ENCODE measurements at places on chromosomes 12 and 14. TPM values are rescaled to one million over a fixed set of nuclear protein-coding genes. Genes with fewer than 3 reads are reported as not detected.
A peak's percentile ranks its signal among the peaks of the same experiment; 100 is the strongest.

DNA sequence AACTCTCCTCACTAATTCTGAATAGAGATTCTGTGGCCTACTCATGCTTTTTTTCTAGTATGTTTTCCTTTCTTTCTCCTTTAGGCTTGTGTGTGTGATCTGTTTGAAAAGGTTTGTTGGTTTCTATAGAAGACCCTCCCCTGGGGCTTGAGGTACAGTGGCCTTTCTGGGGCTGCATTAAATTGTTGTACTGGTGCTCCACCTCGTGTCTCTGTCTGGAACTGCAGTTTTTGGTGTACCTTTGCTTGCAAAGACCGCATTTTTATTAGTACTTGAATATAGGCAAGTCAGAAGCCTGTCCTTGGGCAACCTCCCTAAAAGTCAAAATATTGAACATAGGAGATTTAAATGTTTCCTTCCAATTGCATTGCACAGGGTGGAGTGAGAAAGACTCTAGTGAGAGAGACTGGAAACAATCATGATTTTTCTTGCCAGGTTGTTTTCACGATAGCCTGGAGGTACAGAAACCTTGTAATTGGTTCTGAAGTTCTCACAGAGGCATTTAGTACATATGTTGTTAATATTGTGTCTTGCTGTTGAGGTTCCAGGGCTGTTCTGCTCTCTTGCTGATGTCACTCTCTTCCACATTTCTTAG, 39.0 kb downstream of the SLCO1B1 start:
- no peak overlapping the region for H3K4me3 ChIP-seq
- no peaks in the 10 kb centered on the region for H3K27me3 ChIP-seq
- no peak for DNase-seq

DNA sequence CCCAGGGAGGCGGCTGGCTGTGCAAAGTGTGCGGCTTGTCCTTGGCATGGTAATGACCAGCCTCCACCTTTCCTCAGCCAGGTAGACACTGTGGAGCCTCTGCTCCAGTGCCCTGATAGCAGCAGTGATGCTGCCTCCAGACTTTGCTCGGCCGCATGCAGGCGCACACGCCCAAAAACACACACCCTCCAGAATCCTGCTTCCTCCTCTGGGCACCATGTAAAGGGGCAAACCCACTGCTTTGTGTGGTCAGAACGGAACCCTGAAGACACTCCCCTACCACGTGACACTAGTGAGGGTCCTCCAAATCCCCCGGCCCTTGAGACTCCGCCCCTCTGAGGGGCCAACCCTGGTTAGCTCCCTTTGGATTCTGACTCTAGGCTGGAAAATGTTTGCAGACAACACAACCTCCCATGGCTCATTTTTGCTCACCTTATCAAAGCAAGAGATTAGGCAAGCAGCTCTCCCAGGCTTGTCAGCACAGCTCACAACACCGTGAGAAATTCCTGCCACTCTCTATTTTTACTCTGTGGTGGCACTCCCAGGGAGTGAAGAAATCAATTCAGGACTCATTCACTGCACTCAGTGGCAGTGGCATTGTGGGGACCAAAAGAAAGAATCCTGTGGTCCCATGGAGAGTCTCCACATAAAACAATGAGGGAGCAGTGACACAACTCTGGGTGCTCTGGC, 4.5 kb downstream of the KRT77 start:
- H3K4me3 ChIP-seq = no peak overlapping the region
- H3K4me1 ChIP-seq = no peaks in the 10 kb centered on the region
- no peak for DNase-seq

DNA sequence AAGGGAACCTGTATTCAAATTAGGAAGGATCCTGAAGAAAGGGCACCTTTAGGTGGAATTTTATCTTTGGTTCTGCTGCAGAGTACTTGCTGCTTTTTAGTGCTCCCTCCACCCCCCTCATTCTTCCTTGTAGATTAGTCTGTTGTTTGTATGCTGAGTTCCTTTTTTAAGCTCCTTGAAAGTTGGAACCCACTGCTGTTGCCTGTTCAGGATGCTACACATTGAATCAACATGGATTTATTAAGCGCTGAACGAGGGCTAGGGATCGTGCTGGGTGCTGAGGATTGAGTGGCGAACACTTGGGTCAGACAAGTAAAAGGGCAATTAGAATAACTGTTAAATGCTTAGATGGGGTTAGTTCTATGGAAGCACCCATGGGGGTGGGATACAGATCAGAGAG, 884 bp upstream of the AMN1 start:
- H3K27me3 ChIP-seq = no peaks in the 10 kb centered on the region
- H3K27ac ChIP-seq = peak overlapping the region; percentile 86
- H3K4me3 ChIP-seq = peak overlapping the region; percentile 84
- H3K4me1 ChIP-seq = peaks cover 18% of the 10 kb centered on the region

DNA sequence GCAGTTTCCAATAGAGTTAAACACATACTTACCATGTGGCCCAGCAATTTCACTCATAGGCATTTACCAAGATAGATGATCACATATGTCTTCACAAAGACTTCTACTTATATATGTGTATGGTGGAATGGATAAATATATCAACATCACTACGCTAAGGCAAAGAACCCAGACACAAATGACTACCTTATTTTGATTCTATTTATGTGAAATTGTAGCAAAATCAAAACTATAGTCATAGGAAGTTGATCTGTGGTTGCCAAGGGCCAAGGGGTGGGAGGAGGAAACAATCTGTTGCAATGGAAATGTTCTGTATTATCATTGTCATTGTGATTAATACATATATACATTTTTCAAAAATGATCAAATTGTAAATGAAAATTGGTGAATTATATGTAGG, 47.7 kb upstream of the ANP32D start:
- H3K27me3 ChIP-seq = no peaks in the 10 kb centered on the region
- no peak for DNase-seq
- H3K27ac ChIP-seq = no peak overlapping the region
- no peak overlapping the region for H3K4me3 ChIP-seq

- no peak overlapping the region for H3K27ac ChIP-seq
- no peaks in the 10 kb centered on the region for H3K27me3 ChIP-seq
- H3K36me3 ChIP-seq = no peaks in the 10 kb centered on the region
- H3K4me1 ChIP-seq = peaks cover 78% of the 10 kb centered on the region
- H3K4me3 ChIP-seq = no peak overlapping the region
These were observed 8.5 kb downstream of the ZFP36L1 start for GRCh38 chr14:68784226-68784910.

GRCh38 chr12:14048941-14049545, 67.6 kb upstream of the GRIN2B start:
- no peak overlapping the region for H3K4me3 ChIP-seq
- no peaks in the 10 kb centered on the region for H3K4me1 ChIP-seq
- H3K27ac ChIP-seq = no peak overlapping the region
- no peaks in the 10 kb centered on the region for H3K36me3 ChIP-seq
- DNase-seq = no peak
- H3K27me3 ChIP-seq = no peaks in the 10 kb centered on the region

DNA sequence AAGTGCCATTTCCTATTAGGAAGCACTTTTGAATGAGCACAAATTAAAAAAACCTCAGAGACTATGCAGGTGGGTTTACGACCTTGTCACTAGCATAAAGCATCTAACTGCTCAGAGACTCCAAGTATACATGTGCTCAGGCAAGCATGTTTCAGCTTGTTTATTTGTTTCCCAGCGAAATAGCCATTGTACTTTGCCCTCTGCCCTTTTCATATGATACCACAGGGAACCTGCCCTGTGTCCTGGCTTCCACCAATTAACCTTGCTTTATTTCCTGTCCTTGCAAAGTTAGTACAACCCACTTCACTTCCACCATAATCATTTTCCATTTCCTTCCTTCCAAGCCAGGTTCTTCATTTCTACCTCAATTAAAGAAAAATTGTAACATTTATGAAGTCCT, 194.9 kb downstream of the DUSP6 start:
- DNase-seq = no peak
- no peaks in the 10 kb centered on the region for H3K36me3 ChIP-seq
- H3K4me1 ChIP-seq = no peaks in the 10 kb centered on the region
- no peaks in the 10 kb centered on the region for H3K27me3 ChIP-seq

The CBLN3 gene
- 2.9 TPM for total RNA-seq

The RPL10L gene
- total RNA-seq = not detected
